ENCODE measurements at places on chromosomes 1 and 21. TPM values are rescaled to one million over a fixed set of nuclear protein-coding genes. Genes with fewer than 3 reads are reported as not detected.
A peak's percentile ranks its signal among the peaks of the same experiment; 100 is the strongest.

The SPRTN gene
- 14.9 TPM for total RNA-seq

The RPTN gene
- total RNA-seq: not detected

The KCNE2 gene
- not detected for total RNA-seq

The SPRR4 gene
- total RNA-seq: not detected

The BRDT gene
- 0.31 TPM for total RNA-seq

The SLC6A17 gene
- total RNA-seq: 0.17 TPM

The SPRR1B gene
- total RNA-seq: not detected

The EPHA10 gene
- total RNA-seq: 0.15 TPM

The ANKRD35 gene
- total RNA-seq: 0.22 TPM

The RXFP4 gene
- total RNA-seq: not detected

The SMIM34 gene
- total RNA-seq: not detected

The VASH2 gene
- 74.6 TPM for total RNA-seq

The KTI12 gene
- 20.8 TPM for total RNA-seq

The RGS8 gene
- total RNA-seq: 14.2 TPM

The AGMAT gene
- total RNA-seq: 6.9 TPM

The NECTIN4 gene
- total RNA-seq: not detected

The C1orf116 gene
- 0.55 TPM for total RNA-seq

The SAMD13 gene
- 3.1 TPM for total RNA-seq

DNA sequence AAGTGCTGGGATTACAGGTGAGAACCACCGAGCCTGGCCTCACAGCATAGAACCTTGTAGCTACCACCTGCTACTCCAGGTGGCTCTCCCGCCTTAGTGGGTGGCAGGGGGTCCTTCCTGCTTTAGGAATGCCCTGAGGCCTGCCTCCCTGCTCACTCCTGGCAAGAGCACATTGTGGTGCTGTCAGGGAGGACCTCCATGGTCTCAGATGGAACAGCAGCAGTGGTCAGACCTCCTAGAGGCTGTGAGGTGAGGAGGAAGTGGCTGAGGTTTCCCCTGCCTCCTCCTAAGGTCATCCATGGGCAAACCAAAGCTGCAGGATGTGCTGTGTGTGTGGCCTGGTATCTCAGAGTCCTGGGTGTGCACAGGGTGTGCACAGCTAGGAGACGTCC is 6.7 kb downstream of the SOX13 start:
- peak; percentile 54 for DNase-seq

- no peak for DNase-seq
These were observed 12.0 kb downstream of the PROK1 start for GRCh38 chr1:110462964-110463363.

- DNase-seq: peak; percentile 81
These were observed 29.9 kb upstream of the TMEM61 start for GRCh38 chr1:54950369-54951163.

GRCh38 chr1:91781901-91782622 is 103.9 kb downstream of the TGFBR3 start:
- DNase-seq: no peak

DNA sequence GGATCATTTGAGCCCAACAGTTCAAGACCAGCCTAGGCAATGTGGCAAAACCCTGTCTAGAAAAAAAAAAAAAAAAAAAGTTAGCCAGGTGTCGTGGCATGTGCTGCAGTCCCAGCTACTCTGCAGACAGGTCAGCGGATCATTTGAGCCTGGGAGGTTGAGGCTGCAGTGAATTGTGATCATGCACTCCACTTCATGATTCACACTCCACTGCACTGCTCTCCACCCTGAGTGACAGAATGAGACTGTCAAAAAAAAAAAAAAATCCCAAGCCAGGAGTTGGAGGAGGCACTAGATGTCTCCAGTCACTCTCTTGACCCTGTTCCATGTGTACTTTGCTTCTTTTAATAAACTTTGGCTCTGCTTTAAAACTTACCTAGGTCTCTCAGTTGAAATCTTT is 51.0 kb upstream of the OLFM3 start:
- DNase-seq: no peak

GRCh38 chr1:89198491-89199072 is at the start of gene GBP4:
Gene GBP4, minus strand, starts transcription at chr1:89198942. Its CDS starts 108 bp downstream, at chr1:89198834.
- DNase-seq: no peak

DNA sequence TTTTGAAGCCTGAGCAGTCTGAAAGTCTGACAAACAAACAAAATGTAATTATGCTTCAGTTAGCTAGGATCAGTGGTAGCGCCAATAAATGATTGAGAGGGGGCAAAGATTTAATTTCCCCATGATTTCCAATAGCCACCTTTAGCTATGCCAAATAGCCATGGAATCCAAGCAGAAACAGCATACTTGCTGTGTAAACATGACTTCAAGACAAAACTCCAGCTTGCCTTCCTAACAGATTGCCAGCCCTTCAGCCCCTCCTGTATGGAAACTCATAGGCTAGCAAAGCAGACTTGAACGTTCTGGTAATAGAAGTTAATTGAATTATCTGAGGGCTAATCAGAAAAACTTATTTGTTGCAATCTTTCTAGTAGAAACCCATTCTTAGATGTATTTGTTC is 25.6 kb upstream of the SLC30A1 start:
- no peak for DNase-seq

DNA sequence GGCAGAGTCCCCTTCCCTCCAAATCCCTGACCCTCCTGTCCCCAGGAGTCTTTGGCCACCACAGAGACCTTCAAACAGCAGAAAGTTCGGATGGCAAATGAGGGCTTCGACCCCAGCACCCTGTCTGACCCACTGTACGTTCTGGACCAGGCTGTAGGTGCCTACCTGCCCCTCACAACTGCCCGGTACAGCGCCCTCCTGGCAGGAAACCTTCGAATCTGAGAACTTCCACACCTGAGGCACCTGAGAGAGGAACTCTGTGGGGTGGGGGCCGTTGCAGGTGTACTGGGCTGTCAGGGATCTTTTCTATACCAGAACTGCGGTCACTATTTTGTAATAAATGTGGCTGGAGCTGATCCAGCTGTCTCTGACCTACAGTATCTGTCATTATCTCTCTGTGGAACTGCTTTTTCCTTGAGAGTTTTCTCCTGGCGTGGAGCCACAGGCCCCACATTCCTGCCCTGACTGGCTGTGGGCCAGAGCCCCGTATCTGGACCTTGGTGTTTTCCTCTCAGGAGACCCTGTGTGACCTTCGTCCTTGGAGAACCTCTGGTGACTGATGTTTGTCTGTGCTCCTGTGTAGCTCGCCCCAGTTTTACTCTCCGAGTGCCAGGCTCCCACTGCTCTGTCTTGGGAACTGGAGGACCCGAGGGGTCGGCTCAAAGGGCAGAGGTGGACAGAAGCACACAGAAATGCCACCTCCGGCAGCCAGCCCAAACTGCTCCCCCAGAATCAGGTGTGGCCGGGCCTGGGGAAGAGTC is 4.8 kb downstream of the SLC27A3 start:
- no peak for DNase-seq

DNA sequence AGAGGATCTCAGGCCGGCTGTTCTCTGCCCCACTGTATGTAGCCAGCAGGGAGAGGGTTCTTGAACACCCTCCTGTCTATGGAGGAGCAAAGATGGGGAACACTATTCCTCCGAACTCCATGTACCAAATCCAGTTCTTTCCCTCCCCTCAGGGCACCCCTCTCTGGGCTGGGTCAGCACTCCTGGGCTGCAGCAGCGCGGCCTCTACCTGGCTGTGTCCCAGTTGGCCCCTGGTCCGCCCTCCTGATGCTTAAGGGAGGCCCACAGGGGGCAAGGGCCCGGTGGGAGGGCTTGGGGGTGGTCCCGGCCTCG is 471 bp upstream of the ADPRS start:
- no peak for DNase-seq

GRCh38 chr1:41097105-41097504 is 75.6 kb upstream of the SLFNL1 start:
- no peak for DNase-seq

GRCh38 chr1:27322569-27323240 is 742 bp downstream of the TMEM222 start:
- peak; percentile 48 for DNase-seq

- DNase-seq: no peak
These were observed 430 bp downstream of the BTG2 start for GRCh38 chr1:203305809-203306088.

GRCh38 chr1:150021191-150021694 is 10.7 kb upstream of the OTUD7B start:
- no peak for DNase-seq

GRCh38 chr1:93672477-93673162 is 9.0 kb downstream of the BCAR3 start:
- no peak for DNase-seq

DNA sequence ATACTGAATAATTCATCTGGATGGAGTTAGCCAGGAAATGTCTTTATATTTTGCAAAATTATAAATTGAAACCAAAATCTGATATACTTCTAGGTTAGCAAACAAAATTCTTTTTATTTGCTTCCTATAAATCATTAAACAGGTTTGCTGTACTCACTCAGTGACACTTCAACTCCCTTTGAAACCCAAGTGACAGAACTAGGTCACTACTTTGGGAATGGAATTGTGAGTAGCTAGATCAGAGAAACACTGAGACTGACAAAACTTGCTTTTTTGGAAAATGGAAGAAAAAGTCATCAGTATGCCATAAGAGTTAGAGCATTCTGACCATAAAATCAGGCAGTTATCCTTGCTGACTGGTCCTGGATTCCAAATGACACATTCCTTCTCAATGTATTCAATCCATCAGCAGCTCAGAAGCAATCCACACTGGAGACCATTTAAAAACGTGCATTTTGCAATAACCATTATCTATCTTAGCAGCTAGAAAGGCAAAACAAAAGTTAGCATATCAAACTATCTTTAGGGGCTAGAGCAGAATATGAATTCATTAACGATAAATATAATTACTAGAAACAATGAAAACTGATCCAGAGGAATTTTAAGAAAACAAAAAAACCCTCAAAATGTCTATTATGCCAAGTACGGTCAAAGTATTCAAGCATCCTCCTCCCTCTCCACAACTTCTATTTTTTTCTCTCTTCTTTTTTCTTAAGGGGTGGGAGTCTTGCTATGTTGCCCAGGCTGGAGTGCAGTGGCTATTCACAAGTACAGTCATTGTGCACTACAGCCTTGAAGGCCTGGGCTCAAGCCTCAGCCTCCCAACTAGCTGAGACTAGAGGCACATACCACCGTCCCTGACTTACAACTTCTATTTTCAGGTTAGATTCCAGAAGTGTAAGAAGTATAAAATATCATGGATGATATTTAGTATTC is 60.1 kb downstream of the HNRNPR start:
- DNase-seq: no peak

- DNase-seq: no peak
These were observed 179.4 kb upstream of the SGIP1 start for GRCh38 chr1:66354311-66355201.

- peak; percentile 16 for DNase-seq
These were observed 8.5 kb downstream of the DHRS3 start for GRCh38 chr1:12609469-12610003.

DNA sequence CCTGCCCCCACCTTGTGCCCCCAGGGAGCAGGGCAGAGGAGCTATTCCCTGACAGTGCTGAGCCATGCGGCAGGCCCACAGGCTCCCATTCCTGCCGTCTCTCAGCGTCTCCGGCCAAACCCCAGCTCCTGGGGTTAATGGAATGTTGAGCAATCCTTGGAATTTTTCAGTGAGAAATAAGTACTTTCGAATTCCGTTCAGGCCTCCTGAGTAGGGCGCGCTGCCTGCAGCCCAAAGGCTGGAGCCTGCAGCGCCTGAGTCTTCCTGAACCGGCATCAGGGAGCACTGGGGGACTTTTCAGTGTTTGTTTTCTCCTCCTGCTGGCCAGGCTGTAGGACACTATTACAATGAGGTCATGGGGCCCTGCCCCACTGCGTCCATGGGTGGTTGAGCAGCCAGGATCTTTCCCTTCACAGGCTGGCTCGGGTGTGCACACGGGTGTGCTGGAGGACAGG is 33.3 kb upstream of the CSF1 start:
- DNase-seq: peak; percentile 82

GRCh38 chr21:33127154-33127867 is 57.4 kb downstream of the OLIG1 start:
- peak; percentile 82 for DNase-seq

GRCh38 chr1:155981266-155982088 is 3.1 kb upstream of the ARHGEF2 start:
- peak; percentile 16 for DNase-seq

DNA sequence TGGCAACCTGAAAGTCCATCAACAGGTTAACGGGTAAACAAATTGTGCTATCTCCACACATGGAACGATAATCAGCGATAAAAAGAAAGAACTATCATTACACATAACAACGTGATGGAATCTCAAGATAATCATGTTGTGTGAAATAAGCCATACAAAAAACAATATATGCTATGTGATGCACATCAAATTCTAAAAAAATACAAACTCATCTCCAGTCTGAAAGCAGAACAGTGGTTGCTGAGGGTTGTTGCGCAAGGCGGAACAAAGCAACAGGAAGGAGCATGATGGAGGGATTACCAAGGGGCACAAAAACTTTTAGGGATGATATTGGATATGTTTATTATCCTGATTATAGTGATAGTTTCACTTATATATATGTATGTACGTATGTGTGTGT is 324.8 kb downstream of the VAV3 start:
- DNase-seq: no peak

DNA sequence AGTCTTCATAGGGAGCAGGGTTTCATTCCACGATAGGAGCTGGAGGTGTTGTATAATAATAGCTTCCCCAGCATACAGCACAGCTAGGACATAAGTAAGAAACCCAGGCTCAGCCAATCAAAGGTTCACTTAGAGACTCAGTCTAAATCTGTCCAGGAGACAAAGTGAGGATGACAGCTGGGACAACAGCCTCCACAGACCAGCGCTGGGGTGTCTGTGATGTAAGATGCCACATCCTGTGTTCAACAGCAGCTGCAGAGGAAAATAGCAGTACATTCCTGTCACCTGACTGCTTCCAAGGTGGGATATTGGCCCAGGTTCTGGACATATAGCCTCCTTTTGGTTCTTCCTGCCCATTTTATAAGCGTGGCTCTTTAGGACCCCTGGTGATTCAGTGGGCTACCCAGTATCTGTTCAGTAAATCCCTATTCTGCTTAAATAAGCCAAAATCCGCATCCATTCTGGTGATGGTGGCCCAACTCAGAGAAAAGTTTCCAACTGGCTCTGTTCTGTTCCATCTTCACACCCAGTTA is 176.8 kb upstream of the SYT6 start:
- DNase-seq: no peak
